ENCODE measurements at places on chromosomes 11 and 22.

GRCh38 chr11:23674866-23675265 is 814.6 kb upstream of the CCDC179 start:
- DNase-seq: no peak

DNA sequence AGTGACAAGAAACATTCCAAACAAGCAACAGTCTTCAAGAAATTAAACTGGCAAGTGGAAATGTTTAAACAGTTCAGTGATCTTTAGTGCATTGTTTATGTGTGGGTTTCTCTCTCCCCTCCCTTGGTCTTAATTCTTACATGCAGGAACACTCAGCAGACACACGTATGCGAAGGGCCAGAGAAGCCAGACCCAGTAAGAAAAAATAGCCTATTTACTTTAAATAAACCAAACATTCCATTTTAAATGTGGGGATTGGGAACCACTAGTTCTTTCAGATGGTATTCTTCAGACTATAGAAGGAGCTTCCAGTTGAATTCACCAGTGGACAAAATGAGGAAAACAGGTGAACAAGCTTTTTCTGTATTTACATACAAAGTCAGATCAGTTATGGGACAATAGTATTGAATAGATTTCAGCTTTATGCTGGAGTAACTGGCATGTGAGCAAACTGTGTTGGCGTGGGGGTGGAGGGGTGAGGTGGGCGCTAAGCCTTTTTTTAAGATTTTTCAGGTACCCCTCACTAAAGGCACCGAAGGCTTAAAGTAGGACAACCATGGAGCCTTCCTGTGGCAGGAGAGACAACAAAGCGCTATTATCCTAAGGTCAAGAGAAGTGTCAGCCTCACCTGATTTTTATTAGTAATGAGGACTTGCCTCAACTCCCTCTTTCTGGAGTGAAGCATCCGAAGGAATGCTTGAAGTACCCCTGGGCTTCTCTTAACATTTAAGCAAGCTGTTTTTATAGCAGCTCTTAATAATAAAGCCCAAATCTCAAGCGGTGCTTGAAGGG is 6.0 kb downstream of the MALAT1 start:
- DNase-seq: no peak

- no peak for DNase-seq
These were observed 52.8 kb upstream of the CCDC188 start for GRCh38 chr22:20203552-20204201.

GRCh38 chr22:30902496-30903357 is 65.8 kb downstream of the MORC2 start:
- DNase-seq: no peak

DNA sequence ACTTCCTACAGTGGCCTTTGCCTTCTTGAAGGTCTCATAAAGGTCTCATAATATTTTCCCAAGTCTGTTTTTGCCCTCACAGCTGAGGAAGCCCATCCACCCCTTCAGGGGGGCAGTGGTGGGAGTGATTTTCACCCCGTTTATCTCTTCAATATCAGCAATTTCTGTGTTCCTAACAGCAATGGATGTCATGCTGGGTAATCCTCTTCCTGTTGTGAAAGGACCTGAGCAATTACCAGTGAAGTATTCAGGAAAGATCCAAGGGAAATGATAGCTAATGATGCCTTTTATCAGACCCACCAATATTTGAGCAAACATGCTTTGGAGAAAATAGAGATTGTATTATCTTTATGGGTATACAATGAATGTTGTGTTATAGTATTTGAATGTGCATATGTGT is 226.9 kb downstream of the INSC start:
- no peak for DNase-seq

- no peak for DNase-seq
These were observed 24.3 kb downstream of the ARFGAP2 start for GRCh38 chr11:47152126-47152952.
